ENCODE measurements at places on chromosomes 6 and 20. TPM values are rescaled to one million over a fixed set of nuclear protein-coding genes. Genes with fewer than 3 reads are reported as not detected.

Gene PGC
- not detected for total RNA-seq

Gene CAGE1
- not detected for total RNA-seq

Gene RRBP1
- 23.5 TPM for total RNA-seq

Gene MTHFD1L
- total RNA-seq, result 4.0 TPM

Gene BPIFB1
- total RNA-seq, result not detected

Gene TMEM200A
- total RNA-seq, result not detected

Gene NPEPL1
- total RNA-seq, result 31.3 TPM

Gene PTK6
- 0.06 TPM for total RNA-seq

Gene ENPP4
- total RNA-seq, result 19.0 TPM

DNA sequence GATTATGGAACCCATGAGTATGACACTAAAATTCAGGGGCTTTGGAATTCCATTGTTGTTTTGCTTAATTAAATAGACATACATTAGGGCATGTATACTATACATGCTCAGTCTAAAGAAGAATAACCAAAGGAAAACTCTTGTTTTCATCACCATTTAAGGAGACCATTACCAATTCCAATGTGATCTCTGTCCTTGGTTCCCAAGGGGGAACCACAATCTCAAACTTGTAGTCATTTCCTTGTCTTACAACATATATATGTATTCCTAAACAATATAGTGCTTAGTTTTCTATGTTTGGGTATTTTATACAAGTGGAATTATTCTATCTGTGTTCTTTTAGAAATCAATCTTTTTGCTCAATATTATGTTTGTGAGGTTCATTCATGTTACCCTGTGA lies 49.2 kb downstream of the IL20RA start:
- H3K4me1 ChIP-seq, result no peaks in the 10 kb centered on the region
- H3K27me3 ChIP-seq, result peaks cover 3% of the 10 kb centered on the region
- no peak overlapping the region for H3K27ac ChIP-seq
- no peaks in the 10 kb centered on the region for H3K36me3 ChIP-seq

GRCh38 chr6:141388666-141389065 lies 744.1 kb upstream of the GJE1 start:
- DNase-seq, result no peak
- H3K36me3 ChIP-seq, result no peaks in the 10 kb centered on the region
- no peak overlapping the region for H3K27ac ChIP-seq
- no peak overlapping the region for H3K4me3 ChIP-seq
- H3K4me1 ChIP-seq, result no peaks in the 10 kb centered on the region

GRCh38 chr6:6696867-6697531 lies 108.5 kb downstream of the LY86 start:
- H3K27me3 ChIP-seq, result no peaks in the 10 kb centered on the region
- no peak overlapping the region for H3K4me3 ChIP-seq

- H3K36me3 ChIP-seq, result no peaks in the 10 kb centered on the region
- no peak overlapping the region for H3K4me3 ChIP-seq
- no peak overlapping the region for H3K27ac ChIP-seq
- no peaks in the 10 kb centered on the region for H3K4me1 ChIP-seq
- no peaks in the 10 kb centered on the region for H3K27me3 ChIP-seq
Measured at GRCh38 chr20:14622796-14623195, 285.4 kb upstream of the FLRT3 start.

DNA sequence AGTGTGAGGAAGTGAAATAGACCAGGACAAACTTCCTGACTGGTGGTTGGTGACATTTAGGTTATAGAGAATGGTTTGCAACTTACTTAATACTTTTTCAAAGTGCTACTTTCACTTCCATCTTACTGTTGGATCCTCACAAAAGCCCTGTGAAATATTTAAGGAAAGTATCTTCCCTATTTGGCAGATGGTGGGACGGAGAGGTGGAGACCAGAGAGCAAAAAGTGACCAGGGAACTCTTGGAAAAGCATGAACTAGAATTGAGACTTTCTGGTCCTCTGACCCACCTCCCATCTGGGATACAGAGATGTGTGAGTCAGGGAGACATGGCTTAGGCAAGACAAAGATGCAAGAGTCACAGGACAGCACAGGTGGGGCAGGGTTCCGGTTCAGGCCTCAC lies 3.0 kb downstream of the TRIM10 start:
- no peak overlapping the region for H3K4me3 ChIP-seq
- H3K27me3 ChIP-seq, result no peaks in the 10 kb centered on the region
- no peak for DNase-seq
- H3K4me1 ChIP-seq, result peaks cover 10% of the 10 kb centered on the region
- no peaks in the 10 kb centered on the region for H3K36me3 ChIP-seq
- no peak overlapping the region for H3K27ac ChIP-seq

DNA sequence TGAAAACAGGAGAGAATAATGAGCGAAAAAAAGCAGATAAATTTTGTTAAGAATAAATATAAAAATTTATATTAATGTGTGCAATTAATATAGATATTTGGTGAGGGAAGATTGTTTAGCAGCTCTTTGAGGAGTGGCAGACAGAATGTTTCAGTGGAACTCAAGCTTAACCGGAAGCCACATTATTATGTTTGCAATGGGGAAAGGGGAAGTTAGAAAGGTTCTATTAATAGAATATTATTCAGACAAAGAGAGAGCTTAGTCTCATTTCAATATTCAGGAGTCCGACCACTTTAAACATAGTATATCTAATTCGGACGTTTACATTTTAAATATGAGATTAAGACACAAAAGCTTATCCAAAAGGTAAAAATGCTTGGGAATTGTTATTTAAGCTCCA lies 81.6 kb upstream of the KHDRBS2 start:
- H3K4me1 ChIP-seq, result no peaks in the 10 kb centered on the region
- H3K27ac ChIP-seq, result no peak overlapping the region
- DNase-seq, result no peak
- H3K36me3 ChIP-seq, result no peaks in the 10 kb centered on the region

- peaks cover 24% of the 10 kb centered on the region for H3K4me1 ChIP-seq
- DNase-seq, result no peak
- no peaks in the 10 kb centered on the region for H3K36me3 ChIP-seq
- H3K4me3 ChIP-seq, result no peak overlapping the region
Measured at GRCh38 chr6:36352477-36353157, 15.9 kb upstream of the BNIP5 start.

DNA sequence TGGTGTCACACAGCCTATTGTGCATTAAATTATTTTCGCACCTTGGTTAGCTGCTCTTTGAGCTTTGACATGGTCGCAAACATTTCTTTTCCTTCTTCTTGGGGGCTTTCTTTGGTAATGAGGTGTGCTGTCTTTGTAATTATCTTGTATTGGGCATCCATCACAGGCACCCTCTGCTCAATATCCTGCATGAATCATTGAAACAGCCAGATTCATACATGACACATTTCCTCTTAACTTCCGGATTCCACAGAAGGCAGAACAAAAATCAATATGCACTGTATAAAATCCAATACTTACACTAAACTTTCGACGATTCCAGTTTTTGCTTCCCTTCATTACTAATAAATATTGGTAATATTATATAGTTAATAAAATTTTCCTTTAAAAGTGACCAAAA lies 175.6 kb downstream of the SYNE1 start:
- H3K27ac ChIP-seq, result no peak overlapping the region
- H3K27me3 ChIP-seq, result no peaks in the 10 kb centered on the region
- no peak overlapping the region for H3K4me3 ChIP-seq
- no peak for DNase-seq
- no peaks in the 10 kb centered on the region for H3K36me3 ChIP-seq

DNA sequence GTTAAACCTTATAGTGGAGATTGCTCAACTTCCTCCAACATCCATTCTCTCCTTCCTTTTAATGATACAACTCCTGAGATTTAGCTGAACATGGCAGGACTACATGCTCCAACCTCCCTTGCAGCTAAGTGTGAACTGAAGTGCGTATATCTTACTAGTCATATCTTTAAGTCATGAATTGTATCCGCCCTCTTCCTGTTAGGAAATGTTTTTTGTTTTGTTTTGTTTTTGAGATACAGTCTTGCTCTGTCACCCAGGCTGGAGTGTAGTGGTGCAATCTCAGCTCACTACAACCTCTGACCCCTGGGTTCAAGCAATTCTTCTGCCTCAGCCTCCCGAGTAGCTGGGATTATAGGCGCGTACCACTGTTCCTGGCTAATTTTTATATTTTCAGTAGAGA lies 8.8 kb upstream of the OSTM1 start:
- no peak overlapping the region for H3K4me3 ChIP-seq
- no peak overlapping the region for H3K27ac ChIP-seq
- DNase-seq, result no peak
- H3K4me1 ChIP-seq, result no peaks in the 10 kb centered on the region

DNA sequence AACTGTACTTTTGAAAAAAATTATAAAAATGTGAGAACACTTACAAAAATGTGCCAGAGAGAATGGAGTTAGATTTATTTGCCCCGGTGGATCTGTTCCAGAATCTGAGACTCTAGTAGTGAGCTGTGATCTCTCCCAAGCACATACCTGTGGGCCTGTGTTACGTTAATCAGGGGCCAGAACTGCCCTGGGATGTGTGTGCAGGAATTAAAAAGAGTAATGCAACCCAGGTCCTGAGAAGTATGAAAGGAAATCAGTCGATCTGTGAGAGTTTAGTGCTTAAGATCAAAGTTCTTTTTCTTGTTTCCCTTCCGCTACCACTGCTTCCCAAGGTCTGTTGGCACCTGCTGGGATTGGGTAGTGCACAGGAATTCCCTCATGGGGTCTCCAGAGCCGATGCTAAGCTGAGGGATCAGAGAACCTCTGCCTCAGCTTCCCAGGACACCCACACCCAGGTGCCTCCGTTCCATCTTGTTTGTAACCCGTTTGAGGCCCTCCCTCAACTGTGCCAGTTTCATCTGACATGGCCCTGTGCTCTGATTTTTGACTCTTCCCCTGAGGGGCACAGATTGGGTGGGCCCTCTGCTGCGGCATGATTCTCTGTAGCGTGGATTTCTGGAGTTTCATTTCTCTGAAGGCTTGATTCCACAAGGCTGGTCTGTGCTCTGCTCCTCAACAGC lies 87.7 kb downstream of the RREB1 start:
- no peak overlapping the region for H3K27ac ChIP-seq
- DNase-seq, result no peak
- peaks cover 16% of the 10 kb centered on the region for H3K4me1 ChIP-seq
- H3K27me3 ChIP-seq, result no peaks in the 10 kb centered on the region
- peaks cover 8% of the 10 kb centered on the region for H3K36me3 ChIP-seq
- no peak overlapping the region for H3K4me3 ChIP-seq

DNA sequence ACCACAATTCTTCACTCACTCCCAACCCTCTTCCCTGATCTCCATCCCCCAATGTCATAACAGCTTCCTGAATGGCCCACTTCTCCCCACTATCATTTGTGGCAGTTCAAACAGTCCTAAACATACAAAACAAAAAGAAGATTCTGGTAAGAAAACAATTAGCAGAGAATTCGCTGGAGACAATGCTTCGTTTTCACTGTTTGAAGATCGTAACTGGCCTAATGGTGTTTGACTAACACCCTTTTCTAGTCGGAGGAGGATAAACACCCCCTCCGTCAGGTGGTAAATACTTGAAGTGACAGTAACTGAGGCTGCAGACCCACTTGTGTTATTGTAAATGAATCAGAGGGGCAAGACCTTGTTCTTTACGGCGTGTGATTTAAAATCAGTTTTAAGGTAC lies 3.8 kb downstream of the EYA2 start:
- H3K4me3 ChIP-seq, result no peak overlapping the region
- H3K36me3 ChIP-seq, result no peaks in the 10 kb centered on the region
- H3K27me3 ChIP-seq, result peaks cover 37% of the 10 kb centered on the region
- H3K4me1 ChIP-seq, result peaks cover 11% of the 10 kb centered on the region
- no peak for DNase-seq

GRCh38 chr6:147285087-147285855 lies 81.1 kb downstream of the STXBP5 start:
- DNase-seq, result no peak
- H3K4me1 ChIP-seq, result peaks cover 11% of the 10 kb centered on the region
- H3K36me3 ChIP-seq, result peaks cover 7% of the 10 kb centered on the region
- no peak overlapping the region for H3K4me3 ChIP-seq
- no peaks in the 10 kb centered on the region for H3K27me3 ChIP-seq
- no peak overlapping the region for H3K27ac ChIP-seq

GRCh38 chr6:17012421-17013225 lies 89.2 kb upstream of the STMND1 start:
- no peak overlapping the region for H3K4me3 ChIP-seq
- H3K4me1 ChIP-seq, result peaks cover 6% of the 10 kb centered on the region
- no peaks in the 10 kb centered on the region for H3K36me3 ChIP-seq
- H3K27me3 ChIP-seq, result no peaks in the 10 kb centered on the region

DNA sequence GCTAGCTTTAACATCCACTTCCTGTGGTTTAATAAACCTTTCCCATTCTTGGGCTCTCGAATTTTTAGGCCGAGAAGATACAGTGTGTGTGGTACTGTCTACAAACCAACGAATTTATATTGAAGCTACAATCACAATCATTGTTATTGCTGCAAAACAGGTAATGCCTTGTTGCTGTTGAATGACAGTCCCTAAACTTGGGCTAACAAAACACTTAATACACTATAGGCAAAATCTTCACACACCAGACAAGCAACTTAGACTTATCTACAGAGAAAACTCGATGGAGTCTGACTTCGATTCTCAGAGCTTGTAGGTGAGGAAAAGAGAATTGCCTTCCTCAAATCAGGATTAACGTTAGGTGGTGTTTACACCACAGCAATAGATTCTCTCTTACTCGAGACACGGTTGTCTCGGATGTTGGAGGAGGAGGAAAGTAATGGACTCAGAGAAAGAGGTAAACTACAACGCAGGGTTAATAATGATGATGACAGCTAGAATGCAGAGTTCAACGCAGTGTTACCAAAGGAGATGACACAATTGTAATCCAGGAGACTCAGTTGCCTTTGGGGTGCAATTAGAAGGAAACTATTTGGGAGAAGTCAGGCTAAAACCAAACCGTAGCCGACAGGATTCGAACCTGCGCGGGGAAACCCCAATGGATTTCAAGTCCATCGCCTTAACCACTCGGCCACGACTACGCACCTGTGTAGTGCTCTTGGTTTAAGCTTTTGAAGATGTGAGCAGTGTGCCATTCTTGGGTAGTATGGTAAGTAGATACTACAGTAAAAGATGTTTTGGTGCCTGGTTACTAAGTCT lies 32.5 kb upstream of the ZNF184 start:
- H3K4me3 ChIP-seq, result no peak overlapping the region
- H3K36me3 ChIP-seq, result no peaks in the 10 kb centered on the region
- H3K27me3 ChIP-seq, result peaks cover 42% of the 10 kb centered on the region
- no peak overlapping the region for H3K27ac ChIP-seq
- no peaks in the 10 kb centered on the region for H3K4me1 ChIP-seq

DNA sequence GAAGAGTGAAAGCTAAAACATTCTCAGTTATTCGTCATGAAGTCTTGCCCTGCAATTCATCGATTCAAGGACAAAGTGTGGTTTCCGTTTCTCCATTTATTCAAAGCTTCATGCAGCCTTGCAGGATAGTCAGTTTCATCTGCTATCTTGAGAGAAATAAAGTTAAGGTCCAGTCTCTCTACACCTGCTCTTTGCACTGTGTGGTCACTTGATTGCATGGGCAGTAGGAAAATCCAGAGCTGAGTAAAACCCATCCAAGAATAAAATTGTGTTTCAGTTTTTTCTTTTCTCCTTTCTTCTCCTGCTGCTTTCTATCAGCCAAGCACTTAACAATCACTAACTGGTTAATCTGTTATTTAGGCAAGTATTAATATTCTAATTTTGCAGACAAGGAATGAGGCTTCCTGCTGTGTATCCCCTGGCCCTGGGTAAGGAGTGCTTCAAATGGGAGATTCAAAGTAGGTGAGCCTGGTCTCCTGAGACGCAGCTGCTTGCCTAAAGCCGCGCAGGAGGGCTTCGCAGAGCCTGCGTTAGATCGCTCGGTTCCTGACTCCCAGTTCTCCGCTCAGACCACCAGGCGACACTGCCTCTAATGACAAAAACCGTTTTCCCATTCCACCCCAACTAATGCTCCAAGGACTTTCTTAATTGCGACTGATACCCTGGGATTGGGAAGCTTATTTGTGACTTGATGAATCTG lies 808.3 kb downstream of the TFAP2A start:
- no peak overlapping the region for H3K4me3 ChIP-seq
- H3K27ac ChIP-seq, result no peak overlapping the region
- DNase-seq, result no peak
- H3K27me3 ChIP-seq, result no peaks in the 10 kb centered on the region
- H3K4me1 ChIP-seq, result no peaks in the 10 kb centered on the region
- H3K36me3 ChIP-seq, result no peaks in the 10 kb centered on the region
